ENCODE measurements at places on chromosomes 3 and 15.
A peak's percentile ranks its signal among the peaks of the same experiment; 100 is the strongest.

GRCh38 chr3:143979813-143980212 lies 8.2 kb downstream of the DIPK2A start:
- DNase-seq = no peak

DNA sequence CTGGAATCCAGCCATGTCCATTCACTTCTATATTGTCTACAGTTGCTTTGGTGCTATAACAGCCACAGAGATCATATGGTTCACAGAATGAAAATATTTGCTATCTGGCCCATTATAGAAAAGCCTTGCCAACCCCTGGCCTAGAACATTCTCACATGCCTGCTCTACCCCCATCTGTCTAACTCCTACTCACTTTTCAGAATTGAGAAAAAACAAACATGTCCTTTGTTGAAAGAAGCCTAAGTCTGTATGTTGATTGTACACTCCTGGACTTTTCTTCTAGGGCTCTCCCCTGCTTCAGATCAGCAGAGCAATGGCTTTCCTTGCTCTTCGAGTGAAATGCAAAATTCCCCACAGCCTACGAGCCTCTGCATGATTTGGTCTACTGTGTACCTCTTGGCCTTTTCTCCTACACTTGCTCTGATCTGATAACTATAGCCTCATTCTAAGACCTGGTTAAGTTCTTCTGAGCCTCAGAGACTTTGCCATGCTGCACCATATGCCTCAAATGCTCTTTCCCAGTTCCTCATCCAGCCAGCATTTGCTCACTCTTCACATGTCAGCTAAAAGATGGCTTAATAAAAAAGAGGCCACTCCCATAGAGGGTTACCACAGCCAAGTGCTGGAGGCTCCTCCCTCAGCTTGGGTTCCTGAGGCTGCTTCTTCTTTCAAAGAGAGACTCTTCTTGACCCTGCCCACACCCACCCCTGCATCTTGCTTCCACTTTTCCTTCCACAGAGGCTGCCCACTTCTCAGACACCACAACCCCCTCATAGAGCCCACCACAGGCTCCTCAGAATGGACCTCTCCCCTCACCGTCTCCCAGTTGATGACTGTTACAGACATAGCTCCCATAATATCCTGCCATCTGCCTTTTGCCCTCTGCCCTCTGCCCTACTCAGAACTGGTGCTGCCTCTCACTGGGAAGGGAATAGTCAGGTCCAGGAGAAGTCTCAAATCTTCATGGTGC lies 22.9 kb upstream of the DCLK3 start:
- no peak for DNase-seq

GRCh38 chr15:85757073-85757938 lies 37.4 kb downstream of the KLHL25 start:
- DNase-seq = no peak

- DNase-seq = no peak
Observed at GRCh38 chr15:63274427-63274826, 3.0 kb upstream of the APH1B start.

- no peak for DNase-seq
Observed at GRCh38 chr3:40267937-40268724, 41.4 kb upstream of the EIF1B start.

DNA sequence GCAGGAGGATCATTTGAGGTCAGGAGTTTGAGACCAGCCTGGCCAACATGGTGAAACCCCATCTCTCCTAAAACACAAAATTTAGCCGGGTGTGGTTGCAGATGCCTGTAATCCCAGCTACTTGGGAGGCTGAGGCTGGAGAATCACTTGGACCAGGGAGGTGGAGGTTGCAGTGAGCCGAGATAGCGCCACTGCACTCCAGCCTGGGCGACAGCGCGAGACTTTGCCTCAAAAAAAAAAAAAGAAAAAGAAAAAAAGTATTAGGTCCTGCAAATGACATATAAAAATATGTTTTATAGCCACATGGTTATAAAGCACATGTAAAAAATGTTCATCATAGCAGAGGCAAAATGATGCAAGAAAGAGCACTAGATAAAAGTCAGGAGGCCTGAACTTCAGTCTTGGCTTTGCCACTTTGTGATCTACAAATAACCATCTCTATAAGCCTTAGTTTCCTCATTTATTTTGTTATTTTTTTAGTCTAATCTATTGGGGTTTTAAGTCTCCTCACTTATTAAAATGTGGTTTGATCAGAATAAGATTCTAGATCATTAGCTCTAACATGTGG lies 4.9 kb downstream of the SLC12A6 start:
- no peak for DNase-seq

- no peak for DNase-seq
Observed at GRCh38 chr3:156215751-156216150, 95.4 kb downstream of the KCNAB1 start.

GRCh38 chr15:89714775-89715174 lies 24.2 kb downstream of the WDR93 start:
- DNase-seq = no peak

GRCh38 chr3:69066121-69066520 lies 14.0 kb upstream of the TMF1 start:
- DNase-seq = no peak

- peak; percentile 56 for DNase-seq
Observed at GRCh38 chr3:107846279-107846852, 244.5 kb downstream of the CD47 start.

- DNase-seq = no peak
Observed at GRCh38 chr3:193129607-193130006, 111.4 kb upstream of the PLAAT1 start.

GRCh38 chr3:40096661-40097111 lies 212.8 kb upstream of the EIF1B start:
- no peak for DNase-seq

DNA sequence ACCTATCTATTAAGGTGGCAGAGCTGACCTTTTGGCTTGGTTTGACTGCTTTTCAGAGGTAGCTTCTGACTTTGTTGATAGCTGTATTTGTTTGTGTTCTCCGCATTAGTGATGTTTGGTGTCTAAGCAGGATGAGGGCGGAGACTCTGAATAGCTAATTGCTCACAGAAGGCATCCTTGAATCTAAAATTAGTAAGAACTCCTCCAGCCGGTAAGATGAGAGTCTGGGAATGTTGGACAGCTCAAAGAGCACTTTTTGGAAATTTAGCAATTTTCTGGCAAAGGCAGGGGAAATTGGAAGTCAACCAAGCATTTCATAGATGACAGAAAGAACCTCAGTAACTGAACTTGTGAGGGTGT lies 174.1 kb downstream of the KLHL25 start:
- no peak for DNase-seq

- DNase-seq = no peak
Observed at GRCh38 chr3:72724070-72724469, 124.2 kb downstream of the SHQ1 start.

GRCh38 chr3:155303540-155304097 lies 10.1 kb upstream of the STRIT1 start:
- DNase-seq = no peak

- DNase-seq = no peak
Observed at GRCh38 chr3:112687616-112688015, 46.7 kb upstream of the CCDC80 start.

DNA sequence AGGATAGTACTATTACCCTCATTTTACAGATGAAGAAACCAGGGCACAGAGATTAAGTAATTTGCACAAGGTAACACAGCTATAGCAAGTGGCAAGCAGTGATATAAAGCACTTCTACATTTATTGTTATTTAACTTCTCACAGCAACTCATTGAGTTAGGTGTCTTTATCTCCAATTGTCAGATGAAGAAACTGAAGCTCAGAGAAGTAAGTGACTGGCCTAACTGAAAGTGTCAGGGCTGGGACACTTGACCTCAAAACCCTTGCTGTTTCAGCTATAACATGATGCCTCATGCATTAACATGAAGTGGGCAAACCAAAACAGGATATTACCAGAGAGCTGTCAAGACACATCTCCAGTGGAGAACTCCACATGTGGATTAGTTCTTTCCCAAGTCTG lies 65.8 kb upstream of the LEKR1 start:
- no peak for DNase-seq

DNA sequence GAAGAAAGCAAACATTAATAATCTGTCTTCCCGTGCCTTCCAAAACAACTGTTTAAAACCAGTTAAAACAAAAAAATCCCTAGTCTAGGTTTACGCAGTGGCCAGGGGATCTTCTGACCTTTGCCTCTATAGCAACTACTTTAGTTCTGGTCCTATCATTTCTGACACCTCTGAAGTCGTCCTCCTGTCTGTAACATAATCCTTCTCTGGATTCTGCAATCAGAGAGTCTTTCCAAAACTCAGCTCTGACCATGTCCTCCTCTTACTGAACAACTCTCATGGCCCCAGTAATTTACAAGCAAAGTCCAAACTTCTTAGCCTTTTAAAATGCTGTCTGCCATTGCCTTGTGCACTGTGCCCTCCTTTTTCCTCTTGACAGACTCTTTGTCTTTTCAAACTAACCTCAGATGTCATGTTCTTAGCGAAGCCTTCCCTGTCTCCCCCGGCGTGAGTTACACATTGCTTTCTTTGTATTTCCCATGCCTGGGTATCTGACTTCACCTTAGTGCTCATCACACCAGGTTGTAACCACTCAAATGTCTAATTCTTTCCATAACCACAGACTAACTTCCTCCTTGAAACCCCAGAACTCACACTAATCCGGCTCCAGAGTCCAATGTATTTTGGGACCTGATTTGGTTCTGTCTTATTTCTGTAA lies 105.2 kb upstream of the BNIP2 start:
- DNase-seq = peak; percentile 16

- no peak for DNase-seq
Observed at GRCh38 chr3:31180274-31180673, 285.8 kb upstream of the GADL1 start.

DNA sequence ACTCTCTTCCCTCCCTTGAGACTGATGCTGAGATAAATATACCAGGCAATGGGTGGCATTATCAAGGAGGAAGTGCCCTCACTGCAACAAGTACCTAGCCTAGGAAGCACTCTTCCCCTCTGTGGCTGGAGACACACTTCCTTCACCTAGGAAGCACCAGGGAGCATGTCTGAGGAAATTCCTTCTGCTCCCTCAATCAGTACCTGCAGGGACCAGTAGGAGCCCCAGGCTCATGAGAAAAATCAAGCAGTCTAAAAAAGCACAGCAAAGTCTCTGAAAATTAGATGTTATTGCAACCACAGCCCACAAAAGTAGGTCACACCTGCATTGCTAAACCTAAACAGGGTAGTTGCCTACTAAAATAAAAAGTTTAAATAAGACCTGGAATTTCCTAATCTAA lies 78.2 kb upstream of the TRPM1 start:
- no peak for DNase-seq

GRCh38 chr15:58758141-58758540 lies 8.6 kb upstream of the ADAM10 start:
- no peak for DNase-seq

DNA sequence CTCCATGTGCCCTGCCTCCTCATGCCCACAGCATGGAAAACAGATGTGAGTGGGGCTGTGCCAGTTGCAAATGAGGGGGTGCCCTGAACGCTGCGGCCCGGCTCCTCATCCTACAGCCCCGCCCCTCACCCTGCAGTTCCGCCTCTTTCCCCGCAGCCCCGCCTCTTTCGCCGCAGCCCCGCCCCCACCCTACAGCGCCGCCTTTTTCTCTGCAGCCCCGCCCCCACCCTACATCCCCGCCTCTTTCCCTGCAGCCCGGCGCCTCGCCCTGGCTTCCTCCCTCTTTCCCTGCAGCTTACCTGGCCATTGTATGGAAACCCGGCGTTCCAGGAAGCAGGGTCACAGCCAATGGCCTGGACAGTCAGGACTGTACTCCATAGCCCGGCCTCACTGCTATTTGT lies 284.9 kb downstream of the TLE3 start:
- DNase-seq = no peak

GRCh38 chr15:89329329-89330084 lies 5.1 kb downstream of the POLG start:
- no peak for DNase-seq

DNA sequence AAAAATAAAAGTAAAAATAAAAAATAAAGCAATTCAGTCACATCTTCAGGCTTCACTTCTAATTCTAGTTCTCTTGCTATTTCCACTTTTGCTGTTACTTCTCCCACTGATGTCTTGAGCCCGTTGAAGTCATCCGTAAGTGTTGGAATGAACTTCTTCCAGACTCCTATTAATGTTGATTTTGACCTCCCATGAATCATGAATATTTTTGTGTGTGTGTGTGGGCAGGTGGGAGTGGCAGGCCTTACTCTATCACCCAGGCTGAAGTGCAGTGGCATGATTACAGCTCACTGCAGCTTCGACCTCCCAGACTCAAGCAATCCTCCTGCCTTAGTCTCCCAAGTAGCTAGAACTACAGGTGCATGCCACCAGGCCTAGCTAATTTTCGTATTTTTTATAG lies 10.7 kb downstream of the USP4 start:
- DNase-seq = no peak

- no peak for DNase-seq
Observed at GRCh38 chr3:38724392-38724736, 74.9 kb upstream of the SCN5A start.

- no peak for DNase-seq
Observed at GRCh38 chr3:134567605-134568004, 81.7 kb downstream of the CEP63 start.

DNA sequence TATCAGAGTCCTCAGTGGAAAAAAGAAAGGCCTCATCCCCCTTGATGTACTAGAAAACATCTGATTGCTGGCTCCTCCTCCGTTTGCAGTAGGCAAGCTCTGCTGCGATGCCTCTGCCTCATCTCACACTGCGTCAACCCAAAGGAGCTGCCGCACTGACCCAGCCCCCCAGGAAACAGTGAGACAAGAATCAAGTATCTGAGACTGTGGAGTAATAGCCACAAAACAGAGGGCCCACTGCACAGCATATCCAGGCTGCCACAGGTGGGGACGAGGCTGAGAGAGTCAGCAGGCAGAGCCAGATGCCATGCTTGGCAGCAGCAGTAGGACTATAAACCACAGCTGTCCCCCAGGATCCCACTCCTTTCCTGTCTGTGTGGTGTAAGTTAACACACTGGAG lies 165.9 kb downstream of the STAC start:
- DNase-seq = no peak

GRCh38 chr15:52013151-52013791 lies 5.7 kb upstream of the MAPK6 start:
- no peak for DNase-seq

GRCh38 chr3:174198199-174198598 lies 660.9 kb upstream of the NAALADL2 start:
- peak; percentile 49 for DNase-seq

DNA sequence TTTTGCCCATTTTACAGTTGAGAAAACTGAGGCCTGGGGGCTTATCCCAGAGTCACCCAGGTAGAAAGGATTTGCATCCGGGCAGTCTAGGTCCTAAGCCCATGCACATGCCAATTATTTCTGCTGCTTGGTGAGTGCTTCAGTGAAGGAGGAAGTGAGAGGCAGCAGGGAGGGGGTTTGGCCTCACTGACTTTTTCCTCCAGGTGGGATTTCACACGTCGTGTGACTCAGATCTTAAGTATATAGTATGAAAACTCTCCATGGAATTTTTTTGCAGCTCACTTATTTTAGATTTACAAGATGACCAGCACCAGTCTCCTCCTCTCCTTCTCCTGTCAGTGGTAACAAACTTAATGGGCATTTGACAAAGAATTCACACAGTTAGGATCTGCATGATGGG lies 4.6 kb downstream of the ITGA11 start:
- DNase-seq = no peak

DNA sequence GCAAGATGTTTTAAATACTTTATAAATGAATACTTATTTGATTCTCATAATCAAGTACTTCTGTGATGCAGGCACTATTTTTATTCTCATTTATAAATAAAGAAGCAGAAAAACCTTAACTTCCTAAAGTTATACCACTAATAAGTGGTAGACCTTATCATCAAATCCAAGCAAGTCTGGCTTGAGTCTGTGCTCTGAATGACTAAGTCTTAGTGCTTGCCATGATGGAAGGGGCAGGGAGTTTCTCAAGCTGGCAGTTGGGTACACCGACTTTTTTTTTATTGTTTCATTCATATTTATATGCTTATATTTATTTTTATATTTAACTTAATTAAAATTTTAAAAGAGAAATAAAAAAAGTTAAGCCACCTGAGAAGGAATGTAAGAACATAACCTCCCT lies 23.6 kb downstream of the SLMAP start:
- DNase-seq = no peak
